Activated T-cell treated with anti-CD3 and anti-CD28 coated beads, Interleukin-2, amount 50 U/mL, for 24 hours (primary cell): ENCODE measurements at places on chromosomes 13 and 19.
A peak's percentile ranks its signal among the peaks of the same experiment; 100 is the strongest.

GRCh38 chr13:50850445-50850844, 7.0 kb upstream of the DLEU7 start:
- no peak for DNase-seq

DNA sequence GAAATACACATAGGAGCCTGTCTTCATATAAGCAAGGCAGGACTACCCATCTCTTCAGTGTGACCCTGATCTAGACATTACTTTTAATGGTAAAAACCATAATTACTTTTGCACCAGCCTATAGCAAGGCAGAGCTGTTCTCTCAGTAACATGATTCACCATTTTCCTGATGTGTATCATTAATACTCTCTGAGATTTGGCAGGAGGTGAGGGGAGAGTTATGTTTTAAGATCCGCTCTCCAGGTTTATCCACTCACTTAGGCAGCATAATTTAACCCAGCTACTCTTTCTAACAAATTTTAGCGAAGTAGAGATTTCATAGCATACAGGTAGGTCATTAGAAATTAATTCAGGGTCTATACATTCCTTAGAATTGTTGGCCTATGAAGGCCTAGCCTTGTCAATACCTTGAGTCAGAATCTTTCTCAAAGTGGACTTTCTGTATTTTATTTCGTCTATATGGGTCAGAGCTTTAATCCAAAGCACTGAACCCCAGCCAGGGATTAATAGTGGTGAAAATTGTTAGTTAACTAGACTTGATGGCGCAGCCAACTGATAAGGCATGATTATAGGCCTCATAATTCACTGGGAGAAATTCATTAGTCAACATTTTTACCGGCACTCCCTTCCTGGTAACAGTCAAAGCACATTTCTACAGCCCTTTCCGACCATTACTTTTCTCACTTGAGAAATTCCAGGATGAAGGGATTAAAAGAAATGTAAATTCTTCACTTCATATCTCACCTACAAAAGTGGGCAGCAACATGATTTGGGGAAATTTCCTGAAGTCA, 955.1 kb downstream of the DIAPH3 start:
- DNase-seq = no peak

DNA sequence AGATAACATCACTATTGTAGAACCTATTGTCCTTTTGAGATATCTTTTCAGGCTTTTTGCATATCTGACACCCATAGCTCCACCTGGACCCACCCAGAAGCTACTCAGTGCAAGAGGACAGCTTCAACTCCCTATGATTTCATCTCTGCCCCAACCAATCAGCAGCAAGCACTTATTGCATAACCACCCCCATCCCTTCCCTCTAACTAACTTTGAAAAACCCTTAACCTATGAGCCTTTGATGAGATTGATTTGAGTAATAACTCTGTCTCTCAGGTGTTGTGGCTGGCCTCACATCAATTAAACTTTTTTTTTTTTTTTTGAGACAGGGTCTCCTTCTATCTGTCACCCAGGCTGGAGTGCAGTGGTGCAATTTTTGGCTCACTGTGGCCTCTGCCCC, 13.4 kb upstream of the MTRF1 start:
- no peak for DNase-seq

GRCh38 chr13:60491531-60491930, 94.5 kb downstream of the TDRD3 start:
- DNase-seq = no peak

DNA sequence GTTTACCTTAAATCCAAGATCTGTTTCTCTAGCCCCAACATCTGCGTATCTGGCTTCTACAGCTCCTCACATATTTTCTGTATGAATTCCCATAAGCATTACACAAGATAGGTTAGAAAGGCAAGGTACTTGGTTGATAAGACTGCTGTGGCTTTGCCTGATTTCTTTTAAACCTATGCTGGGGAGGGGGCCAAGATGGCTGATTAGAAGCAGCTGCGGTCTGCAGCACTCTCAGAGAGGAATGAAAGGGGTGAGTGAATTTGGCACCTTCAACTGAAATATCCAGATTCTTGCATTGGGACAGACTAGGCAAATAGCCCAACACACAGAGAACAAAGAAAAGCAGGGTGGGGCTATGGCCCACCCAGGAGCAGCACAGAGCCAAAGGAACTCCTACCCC, 12.2 kb upstream of the DLEU7 start:
- no peak for DNase-seq

DNA sequence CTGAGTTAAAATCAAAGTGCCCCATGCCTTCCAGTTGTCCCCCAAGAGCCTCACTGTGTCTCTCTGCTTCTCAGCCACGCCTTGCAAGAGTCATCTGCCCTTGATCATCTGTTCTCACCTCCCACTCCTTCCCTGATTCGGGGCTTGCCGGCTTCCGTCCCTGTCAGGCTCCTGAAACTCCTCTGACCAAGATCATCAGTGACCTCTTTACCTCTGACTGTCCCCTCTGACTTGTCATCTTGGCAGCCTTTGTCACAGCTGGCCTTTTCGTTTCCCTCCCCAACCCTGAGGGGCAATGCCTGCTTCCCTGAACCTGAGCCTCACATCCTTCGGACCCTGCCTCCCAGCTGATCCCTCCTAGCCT, 66.3 kb downstream of the MAP4K1 start:
- peak; percentile 70 for DNase-seq

DNA sequence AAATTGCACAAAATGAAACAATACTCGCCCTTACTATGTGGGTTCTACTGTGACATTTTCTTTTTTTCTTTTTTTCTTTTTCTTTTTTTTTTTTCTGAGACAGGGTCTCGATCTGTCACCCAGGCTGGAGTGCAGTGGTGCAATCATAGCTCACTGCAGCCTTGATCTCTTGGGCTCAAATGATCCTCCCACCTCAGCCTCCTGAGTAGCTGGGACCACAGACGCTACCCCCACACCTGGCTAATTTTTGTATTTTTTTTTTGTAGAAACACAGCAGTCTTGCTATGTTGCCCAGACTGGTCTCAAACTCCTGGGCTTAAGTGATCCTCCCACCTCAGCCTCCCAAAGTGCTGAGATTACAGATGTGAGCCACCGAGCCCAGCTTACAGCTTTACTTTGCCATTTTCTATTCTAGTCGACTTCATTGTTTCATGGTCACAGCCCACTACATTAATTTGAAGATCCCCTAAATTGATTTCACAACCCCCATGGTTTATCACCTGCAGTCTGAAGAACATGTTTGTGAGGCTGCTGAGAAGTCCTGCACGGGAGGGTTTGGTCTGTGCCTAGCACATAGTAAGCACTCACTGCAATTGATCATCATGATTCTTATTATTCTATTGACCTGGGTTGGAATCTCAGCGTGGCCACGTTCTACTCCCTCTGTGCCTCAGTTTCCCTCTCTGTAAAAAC, 3.8 kb downstream of the BCL3 start:
- no peak for DNase-seq

DNA sequence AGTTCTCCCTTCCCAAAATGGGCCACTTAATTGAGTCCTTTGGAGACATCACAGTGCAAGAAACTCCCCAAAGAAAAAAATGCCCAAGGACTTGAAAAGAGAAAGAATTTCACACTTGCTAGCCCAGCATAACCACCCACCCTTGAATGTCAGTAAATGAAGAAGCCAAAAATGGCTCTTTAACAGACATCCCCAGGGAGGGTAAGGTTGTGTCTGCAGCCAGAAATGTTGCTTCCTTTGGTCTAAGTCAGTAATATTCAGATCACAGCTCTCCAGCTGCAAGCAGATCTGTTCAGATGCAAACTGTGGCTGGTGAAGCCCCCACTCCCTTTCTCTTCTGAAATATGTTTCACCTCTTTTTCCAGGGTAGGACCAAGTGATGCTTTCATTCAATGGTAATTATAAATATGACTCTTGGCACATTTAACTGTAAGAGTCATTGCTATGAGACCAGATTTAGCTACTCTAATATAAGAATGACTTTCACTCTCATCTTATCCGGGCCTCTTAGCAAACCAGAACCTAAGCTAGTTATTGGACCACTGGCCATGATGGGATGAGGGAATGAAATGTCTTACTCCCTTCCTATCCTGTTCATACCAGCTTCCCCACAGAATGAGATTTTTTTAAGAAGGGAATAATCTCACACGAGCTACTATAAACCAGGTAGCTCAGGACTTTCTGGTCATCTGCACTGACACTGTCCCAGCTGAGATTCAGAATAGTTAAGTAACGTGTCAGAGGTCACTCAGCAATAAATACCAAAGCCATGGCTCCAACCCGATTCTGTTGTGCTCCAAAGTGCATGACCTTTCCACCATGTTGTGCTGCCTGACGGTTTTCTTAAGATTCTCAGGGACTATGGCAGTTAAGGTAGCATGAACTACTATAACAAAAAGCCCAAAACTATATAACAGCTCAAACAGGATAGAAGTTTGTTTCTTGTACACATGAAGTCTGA, 234.1 kb downstream of the FOXO1 start:
- no peak for DNase-seq

- no peak for DNase-seq
Measured at GRCh38 chr13:46295491-46296114, 83.9 kb downstream of the LRRC63 start.

GRCh38 chr13:110121422-110122083, 185.4 kb downstream of the COL4A1 start:
- no peak for DNase-seq

DNA sequence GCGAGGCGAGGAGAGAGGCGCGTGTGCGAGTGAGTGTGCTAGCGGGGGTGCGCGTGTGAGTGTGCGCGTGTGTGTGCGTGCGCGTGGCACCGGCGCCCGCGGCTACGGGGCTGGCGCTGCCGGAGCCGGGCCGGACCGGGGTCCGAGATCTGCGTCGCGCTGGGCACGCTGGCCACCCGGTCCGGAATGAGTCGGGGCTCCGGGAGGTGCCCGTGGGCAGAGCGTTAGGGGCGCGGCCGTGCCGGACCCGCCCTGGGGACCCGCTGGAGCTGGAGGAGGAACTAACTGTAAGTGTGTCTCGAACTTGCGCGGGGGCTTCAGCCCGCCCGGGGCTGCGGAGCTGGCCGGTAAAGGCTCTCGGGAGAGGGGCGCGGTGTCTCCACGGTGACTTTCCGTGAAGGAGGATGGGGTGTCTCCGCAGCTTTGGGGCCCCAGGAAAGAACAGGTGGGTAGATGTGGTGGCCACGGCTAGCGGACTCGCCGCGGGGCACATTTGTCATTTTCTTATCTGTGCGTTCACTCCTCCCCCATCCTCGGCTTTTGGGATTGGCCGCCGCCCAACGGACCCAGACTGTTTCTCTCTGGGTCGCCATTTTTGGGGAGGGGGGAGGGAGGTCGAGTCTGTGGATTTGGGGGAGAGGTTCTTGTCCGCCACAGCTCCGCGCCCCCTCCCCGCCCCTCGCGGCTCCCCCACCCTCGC, 10.1 kb upstream of the SOX1 start:
- no peak for DNase-seq

DNA sequence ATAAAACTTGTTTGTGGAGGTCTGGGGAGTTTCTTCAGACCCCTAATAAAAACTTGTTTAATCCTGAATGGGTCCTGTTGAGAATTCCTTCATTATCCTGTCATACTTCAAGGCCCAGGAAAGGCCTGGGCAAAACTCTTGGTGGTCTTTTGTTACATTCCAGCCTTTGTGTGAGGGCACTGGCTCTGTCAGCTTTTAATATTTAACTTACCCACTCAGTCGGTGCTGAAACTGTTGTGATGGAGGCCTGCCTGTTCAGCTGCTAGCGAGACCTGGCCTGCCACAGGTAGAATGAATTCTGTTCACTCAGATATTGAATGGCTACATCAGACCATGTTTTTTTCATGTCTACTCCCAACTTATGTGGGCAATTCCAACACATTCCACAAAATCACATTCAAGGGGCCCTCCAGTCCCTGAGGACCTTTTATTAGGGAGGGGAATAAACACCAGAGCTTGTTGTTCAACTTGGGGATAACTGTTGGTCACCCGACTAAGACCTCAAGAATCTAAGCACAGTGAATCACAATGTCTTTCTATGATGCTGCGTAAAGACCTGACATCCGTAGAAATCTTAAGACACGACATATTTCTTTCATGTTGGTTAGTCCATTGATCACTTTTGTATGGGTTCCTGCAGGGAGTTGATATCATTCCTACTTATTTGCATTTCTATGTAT, 12.5 kb downstream of the NLRP8 start:
- no peak for DNase-seq

- no peak for DNase-seq
Measured at GRCh38 chr13:26045142-26045541, 6.7 kb downstream of the SHISA2 start.

GRCh38 chr13:39876258-39876657, 220.8 kb downstream of the COG6 start:
- DNase-seq = no peak

GRCh38 chr13:51681037-51681678, 96.9 kb downstream of the WDFY2 start:
- DNase-seq = no peak

- no peak for DNase-seq
Measured at GRCh38 chr19:5827342-5827890, 12.1 kb downstream of the FUT6 start.

DNA sequence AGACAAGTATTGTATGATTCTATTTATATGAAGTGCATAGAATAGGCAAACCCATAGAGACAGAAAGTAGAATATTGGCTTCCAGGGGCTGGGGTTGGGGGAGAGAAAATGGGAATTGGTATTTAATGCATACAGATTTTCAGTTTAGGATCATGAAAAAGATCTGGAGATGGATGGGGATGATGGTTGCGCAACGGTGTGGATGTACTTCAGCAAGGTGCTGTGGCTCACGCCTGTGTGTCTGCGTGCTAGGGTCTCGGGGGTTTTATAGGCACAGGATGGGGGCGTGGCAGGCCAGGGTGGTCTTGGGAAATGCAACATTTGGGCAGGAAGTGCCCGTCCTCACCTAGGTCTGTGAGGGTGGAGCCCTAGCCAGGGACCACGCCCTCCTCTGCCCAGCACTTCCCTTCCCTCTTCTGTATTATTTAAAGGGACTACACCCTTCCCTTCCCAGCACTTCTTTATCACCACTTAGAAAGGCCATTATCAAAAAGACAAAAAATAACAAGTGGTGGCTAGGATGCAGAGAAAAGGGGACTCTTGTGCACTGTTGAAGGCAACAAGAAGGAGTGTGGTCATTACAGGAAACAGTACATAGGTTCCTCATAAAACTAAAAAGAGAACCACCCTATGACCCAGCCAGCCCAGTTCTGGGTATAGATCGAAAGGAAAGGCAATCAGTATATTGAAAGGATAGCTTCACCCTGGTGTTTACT, 29.0 kb downstream of the LILRB4 start:
- no peak for DNase-seq

DNA sequence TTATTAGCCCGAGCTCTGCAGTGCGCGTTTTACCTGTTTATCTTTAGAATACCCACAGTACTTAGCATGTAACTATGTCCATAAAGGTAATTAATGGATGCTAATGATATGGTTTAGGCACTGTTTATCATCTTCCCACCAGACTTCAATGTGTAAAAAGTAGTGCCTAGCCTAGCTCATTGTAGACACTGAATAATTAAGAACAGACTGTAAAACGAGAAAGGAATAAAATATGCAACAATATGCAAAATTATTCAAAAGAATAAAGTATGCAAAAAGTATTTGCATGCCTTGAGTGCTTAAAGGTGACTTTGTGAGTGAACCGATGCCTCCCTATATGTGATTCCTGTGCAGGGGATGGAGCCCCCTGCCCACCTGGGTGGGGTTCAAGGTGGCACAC, 35.7 kb upstream of the RNF113B start:
- DNase-seq = no peak
